Esophagus squamous epithelium (tissue), 5 donors: ENCODE measurements at places on chromosomes 13 and 19. TPM values are rescaled to one million over a fixed set of nuclear protein-coding genes. Genes with fewer than 3 reads are reported as not detected.

DNA sequence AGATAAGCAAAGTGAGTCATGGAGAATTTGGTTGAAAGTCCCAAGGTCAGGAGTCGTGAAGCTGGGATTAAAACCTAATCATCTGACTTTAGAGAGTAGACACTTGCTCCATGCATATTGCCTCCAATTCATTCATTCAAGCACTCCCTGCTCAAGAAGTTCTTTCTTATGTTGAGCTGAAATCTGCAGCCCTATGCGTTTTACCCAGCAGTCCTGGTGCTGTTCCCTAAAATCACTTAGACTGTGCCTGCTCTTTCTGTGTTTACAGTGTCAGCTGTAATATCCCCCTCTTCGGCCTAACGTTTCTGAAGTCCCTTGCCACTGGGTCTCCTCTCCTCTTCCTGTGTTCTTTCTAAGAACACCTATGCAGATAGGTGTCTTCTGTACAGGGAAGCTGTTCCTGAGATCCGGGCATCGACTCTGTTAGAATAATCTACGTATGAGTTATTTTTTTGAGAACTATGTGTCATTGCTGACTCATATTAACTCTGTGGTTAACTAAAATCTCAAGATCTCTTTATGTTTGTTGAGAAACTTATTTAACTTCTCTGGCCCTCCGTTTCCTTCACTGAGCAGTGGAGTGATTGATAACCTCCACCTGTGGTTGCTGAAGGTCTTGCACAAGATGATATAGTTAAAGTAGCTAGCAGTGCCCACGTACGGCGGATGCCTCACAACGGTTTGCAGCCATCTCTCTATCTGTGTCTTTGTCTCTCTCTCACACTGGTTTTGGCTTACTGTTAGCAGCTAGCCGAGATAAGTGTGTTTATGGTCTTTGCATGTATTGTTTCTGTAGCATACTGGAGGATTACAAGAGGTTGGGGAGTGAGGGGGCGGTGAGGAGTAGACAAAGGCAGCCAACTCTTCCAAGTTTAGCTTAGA is 4.7 kb downstream of the ALOX5AP start:
- no peak for DNase-seq

DNA sequence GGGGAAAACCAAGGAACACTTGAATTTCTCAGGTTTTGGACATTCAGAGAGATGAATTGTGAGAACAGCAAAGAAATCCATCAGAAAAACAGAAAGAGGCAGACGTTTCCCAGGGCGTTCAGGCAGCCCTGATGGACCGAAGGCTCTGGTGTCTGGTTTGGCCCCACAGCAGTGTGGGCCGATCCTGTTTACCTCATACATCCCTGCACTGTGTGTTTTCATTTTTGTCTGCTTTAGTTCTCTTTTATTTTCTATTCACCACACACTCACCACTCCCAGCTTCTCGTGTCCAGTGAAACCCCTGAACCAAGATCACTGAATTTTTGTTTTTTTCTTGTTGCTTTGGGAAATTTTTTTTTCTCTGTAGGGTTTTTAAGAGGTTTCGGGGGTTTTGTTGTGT is 11.9 kb upstream of the WDR18 start:
- DNase-seq, result no peak

GRCh38 chr13:112172017-112172416 is 105.1 kb downstream of the SOX1 start:
- DNase-seq, result no peak

GRCh38 chr13:43078399-43078798 is 55.0 kb downstream of the DNAJC15 start:
- no peak for DNase-seq

GRCh38 chr19:2627855-2628254 is 74.6 kb downstream of the GNG7 start:
- DNase-seq, result no peak

DNA sequence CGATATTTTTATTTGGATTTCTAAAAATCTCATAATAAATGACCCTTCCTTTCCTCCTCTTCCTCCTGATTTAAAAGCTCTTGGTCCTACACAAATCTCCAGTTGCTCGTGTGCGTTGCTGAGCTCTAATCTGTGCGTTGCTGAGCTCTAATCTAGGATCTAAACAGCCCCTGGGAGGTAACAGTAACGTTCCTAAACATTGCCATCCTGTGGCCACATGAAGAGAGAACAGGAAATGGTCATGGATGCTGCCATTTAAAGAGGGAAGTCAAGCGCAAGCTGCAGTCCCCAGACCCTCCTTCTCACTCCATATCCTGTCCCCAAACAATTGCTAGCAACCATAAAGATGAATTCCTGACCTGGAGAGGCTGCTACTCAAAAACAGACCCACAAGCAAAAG is 170.8 kb downstream of the NUFIP1 start:
- no peak for DNase-seq

GRCh38 chr13:23105051-23105450 is 75.7 kb upstream of the SGCG start:
- DNase-seq, result no peak

DNA sequence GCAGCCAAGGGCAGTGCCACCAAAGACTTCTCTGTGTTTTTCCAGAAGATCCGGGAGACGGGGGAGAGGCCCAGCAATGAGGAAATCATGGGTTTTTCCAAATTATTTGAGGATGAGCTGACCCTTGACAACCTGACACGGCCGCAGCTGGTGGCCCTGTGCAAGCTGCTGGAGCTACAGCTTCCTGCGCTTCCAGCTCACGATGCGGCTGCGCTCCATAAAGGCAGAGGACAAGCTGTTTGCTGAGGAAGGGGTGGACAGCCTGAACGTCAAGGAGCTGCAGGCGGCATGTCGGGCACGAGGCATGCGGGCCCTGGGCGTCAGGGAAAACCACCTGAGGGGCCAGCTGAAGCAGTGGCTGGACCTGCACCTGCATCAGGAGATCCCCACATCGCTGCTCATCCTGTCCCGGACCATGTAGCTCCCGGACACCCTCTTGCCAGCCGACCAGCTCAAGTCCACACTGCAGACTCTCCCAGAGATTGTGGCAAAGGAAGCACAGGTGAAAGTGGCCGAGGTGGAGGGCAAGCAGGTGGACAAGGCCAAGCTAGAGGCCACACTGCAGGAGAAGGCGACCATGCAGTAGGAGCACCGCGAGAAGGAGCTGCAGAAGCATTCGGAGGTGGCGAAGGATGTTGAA is 11.7 kb downstream of the ZSCAN1 start:
- no peak for DNase-seq

GRCh38 chr13:41004875-41005693 is 14.0 kb downstream of the ELF1 start:
- DNase-seq, result no peak

DNA sequence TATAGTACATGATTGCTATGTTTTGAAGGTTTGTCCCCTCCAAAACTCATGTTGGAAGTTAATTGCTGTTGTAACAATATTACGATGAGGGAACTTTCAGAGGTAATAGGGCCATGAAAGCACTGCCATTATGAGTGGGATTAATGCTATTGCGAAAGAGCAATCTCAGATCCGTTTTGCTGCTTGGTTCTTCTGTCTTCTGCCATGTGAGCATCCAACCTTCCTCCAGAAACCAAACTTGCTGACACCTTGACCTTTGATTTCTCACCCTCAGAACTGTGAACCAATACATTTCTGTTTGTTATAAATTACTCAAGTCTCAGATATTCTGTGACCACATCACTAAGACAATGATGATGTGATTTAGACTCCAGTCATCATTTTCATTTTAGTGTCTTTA is 2590.9 kb downstream of the PCDH9 start:
- no peak for DNase-seq

GRCh38 chr13:95641291-95642027 is 3.0 kb downstream of the DZIP1 start:
- no peak for DNase-seq

DNA sequence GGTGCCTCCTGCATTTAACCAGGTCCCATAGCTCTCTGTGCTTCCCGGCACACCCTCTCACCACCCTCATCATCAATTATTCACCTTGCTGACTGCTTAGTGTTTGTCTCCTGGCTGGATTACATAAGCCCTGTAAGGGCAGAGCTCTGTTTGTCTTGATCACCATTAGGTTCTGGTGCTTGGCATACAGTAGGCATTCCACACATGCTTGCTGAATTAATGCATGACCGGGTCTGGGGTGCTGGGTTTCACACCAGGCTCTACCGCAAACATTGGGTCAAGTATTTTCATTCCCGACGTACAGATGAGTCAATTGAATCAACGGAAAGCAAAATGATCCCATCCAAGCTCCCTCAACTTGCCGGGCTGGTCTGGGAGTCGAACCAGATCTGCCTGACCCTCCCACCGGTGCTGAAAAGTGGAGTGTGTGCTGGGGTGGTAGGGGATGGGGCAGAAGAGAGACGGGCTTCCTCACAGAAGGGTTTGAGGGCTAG is 28.5 kb downstream of the VAV1 start:
- DNase-seq, result no peak

GRCh38 chr13:27522847-27523246 is 72.5 kb upstream of the MTIF3 start:
- no peak for DNase-seq

GRCh38 chr13:106752584-106753170 is 184.7 kb upstream of the ARGLU1 start:
- DNase-seq, result no peak

DNA sequence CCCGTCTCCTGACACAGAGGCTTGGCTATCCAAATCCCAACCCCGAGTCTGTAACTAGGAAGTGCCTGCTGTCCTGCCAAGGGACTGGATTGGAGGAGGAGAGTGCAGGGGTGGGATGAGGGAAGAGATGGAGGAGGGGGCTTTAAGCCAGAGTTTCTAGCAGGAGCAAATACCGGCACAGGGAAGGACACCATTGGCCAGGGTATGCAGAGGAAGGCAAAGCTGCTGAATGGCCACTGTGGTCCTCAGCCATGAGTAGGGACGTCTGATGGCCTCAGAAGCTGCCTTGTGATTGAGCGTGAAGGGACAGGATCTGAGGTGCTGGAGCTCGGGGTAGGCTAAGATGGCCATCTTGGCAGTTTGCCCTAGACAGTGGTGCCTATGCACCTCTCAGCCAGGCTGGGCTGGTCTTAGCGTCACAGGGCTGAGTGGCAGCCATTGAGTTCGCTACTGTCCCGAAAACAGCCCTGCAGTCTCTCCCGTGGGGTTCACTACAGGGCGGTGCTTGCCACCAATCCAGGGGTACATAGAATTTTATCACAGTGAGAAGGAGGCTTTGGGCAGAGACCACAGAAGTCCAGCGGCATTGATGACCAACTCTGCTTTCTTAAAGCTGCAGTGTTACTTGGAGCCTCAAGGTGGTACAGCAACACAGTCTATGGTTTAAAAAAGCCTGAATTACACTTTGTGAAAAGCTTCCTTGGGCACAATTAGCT is 61.8 kb downstream of the AKAP11 start:
- no peak for DNase-seq

GRCh38 chr19:33799476-33799875 is 2.8 kb downstream of the KCTD15 start:
- no peak for DNase-seq

- no peak for DNase-seq
These were observed 513.7 kb downstream of the GPC6 start for GRCh38 chr13:93740334-93740733.

DNA sequence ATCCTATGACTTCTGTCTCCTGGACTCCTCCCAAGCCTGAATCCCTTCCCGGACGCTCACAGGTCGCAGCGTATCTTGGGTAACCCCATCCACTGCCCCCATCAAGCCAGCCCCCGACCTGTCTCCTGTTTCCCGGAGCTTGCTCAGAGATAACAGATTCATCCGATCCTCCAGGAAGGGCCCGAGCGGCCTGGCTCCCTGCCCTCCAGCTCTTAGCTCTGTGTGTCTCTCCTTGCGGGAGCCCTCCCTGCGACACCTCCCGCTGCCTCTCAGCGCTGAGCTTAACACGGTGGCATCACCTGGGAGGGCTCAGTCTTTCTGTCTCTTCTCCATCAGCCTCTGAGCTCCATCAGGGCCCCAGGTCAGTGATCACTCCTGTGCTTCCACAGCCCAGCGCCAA is 4.3 kb upstream of the TMEM255B start:
- DNase-seq, result no peak

- DNase-seq, result no peak
These were observed 6.1 kb upstream of the ARRDC2 start for GRCh38 chr19:18001777-18002345.

DNA sequence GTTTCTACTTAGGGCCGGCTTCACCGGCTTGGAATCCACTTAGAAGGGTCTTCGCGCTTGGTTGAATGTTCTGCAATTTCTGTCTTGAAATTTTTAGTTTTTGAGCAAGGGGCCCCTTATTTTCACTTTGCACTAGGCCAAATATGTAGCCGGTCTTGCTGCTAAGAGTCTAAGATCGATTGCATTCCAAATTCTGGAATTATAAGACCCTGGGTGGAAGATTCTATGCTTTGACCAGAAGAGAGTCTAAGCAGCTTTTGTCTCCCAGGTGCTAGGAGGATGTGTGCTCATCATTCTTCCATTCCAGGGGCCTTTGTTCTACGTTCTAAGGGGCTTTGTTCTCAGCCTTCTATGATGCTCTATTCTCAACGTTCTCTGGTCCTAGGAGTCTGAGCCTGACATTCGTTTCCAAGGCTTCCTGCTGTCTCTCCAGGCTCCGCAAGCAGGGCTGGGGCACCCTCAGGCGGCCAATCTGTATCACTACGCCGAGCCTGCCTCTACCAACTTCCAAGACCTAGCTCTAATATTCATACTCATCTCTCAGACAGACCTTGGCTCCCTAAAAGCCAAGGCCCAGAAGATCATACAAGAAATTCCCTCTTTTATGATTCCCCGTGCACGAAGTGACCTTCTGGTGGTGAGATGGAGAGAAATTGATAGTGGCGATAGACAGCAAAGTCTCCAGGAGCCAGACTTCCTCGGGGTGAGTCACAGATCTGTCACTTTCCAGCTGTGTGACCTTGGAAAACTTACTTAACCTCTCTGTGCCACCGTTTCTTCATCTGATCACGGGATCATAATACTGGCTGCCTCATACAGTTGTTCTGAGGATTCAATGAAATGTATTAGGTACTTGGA is 982 bp upstream of the DACT3 start:
- DNase-seq, result no peak

GRCh38 chr13:81393721-81394120 is 1052.8 kb upstream of the SPRY2 start:
- no peak for DNase-seq

DNA sequence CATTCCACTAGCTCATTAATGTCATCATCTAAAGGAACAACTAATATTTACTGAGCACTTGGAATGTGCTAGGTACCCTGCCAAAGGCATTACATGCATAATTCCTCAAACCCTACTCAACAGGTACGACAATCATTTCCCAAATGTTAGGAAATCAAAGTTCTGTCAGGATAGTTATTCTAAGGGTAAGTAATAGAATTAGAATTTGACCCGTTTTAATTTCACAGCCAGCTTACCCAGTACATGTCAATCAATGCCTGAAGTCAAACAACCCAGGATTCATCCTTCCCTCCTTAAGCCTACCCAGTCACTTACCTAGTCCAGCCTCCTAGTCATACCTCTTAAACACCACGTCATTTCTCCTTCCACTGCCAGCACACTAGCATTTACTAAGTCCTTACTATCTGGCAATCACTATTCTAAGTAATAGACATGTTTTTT is 2.4 kb downstream of the LNX2 start:
- DNase-seq, result no peak

The FAM216B gene
- not detected for total RNA-seq

The TTC9B gene
- not detected for total RNA-seq

The ANKRD24 gene
- total RNA-seq, result 0.19 TPM

The LATS2 gene
- total RNA-seq, result 13.4 TPM

The DLL3 gene
- total RNA-seq, result not detected

The GIPC3 gene
- 0.76 TPM for total RNA-seq

The PPP1R15A gene
- total RNA-seq, result 41.6 TPM
